ENCODE measurements at places on chromosomes 2 and 18. TPM values are rescaled to one million over a fixed set of nuclear protein-coding genes. Genes with fewer than 3 reads are reported as not detected.

The RGPD3 gene
- polyA plus RNA-seq = 0.12 TPM

The CNTNAP5 gene
- polyA plus RNA-seq = not detected

The TRIM54 gene
- not detected for polyA plus RNA-seq

The COBLL1 gene
- not detected for polyA plus RNA-seq

The POTEI gene
- not detected for polyA plus RNA-seq

Data from CD8-positive, alpha-beta memory T cell (primary cell).